ENCODE measurements at places on chromosomes 4 and X.

DNA sequence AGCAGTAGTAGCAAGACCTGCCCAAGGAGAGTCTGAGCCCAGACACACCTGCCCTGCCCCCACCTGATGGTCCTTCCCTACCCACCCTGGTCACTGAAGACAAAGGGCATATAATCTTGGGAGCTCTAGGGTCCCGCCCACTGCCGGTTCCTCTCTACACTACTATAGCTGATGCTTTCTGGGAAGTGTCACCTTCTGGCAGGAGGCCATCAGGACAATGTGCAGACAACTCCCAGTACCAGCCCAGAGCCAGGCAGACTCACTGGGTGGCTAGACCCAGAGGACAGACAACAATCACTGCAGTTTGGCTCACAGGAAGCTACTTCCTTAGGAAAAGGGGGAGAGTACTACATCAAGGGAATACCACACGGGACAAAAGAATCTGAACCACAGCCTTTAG is 312.7 kb downstream of the SPRY1 start:
- DNase-seq = no peak

- DNase-seq = no peak
Observed at GRCh38 chr4:171042989-171043524, 770.1 kb upstream of the GALNTL6 start.

- no peak for DNase-seq
Observed at GRCh38 chr4:145580906-145581305, 38.3 kb upstream of the MMAA start.

DNA sequence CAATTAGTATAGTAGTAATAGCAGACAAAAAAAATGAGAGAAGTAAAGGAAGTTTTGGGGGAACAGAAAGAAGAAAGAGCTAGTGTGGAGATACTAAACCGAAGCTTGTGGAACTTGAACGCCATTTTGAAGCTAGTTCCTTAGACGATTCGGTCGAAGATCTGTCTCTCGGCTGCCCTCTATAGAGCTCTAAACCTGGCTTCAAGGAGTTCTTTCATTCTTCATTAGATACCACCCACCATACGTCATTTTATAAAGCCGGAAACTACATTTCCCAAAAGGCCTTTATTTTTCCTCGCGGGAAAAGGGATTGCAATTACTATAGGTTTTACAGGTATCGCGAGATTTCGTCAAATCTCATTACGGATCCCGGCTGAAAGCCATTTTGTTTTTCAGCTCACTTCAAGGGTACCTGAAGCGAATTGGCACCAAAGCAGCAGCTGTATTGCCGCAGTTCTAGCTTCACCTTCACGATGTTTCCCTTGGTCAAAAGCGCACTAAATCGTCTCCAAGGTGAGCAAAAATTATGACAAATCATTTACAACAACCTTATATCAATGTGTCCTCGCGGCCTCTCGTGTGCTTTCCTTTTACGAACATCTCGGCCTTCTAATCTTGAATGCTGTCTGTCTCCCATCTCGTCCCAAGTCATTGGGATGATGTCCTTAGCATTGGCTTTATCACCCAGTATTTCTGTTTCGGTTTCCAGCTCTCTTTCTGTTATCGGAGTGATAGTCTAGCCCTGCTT is at the start of gene COX7B:
COX7B (plus strand) TSS at position 388 of the 748 bp plus-strand sequence; CDS start at position 474, 86 bp downstream.
- DNase-seq = peak; percentile 42

DNA sequence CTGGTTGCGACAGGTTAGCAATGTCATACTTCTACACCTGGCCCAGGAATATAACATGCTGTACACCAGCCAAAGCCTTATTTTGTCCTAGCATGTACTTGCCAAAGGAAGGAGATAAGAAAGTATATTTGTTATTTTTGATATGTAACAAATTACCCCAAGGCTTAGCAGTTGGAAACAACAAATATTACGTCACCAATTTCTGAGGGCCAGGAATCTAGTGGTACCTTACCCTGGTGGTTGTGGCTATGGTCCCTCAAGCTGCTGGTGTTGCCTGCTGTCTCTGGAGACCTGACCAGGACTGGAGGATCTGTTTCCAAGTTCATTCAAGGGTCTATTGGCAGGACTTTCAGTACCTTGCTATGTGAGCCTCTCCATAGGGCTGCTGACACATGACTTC is 135.5 kb upstream of the BANK1 start:
- DNase-seq = no peak

DNA sequence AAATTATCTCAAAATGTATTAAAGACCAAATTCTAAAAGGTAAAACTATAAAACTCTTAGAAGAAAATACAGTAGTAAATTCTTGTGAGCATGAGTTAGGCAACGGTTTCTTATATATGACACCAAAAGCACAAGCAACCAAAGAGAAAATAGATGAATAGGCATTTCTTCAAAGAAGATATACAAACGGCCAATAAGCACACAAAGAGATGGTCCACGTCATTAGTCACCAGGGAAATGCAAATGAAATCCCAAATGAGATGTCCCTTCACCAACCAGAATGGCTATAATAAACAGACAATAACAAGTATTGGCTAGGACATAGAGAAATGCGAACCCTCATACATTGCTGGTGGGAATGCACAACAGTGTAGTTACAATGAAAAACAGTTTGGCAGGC is 44.6 kb downstream of the RAB33A start:
- DNase-seq = no peak

GRCh38 chrX:47475476-47475875 is 7.5 kb downstream of the ZNF41 start:
- no peak for DNase-seq

- no peak for DNase-seq
Observed at GRCh38 chr4:172628263-172628662, 540.3 kb upstream of the GALNT7 start.

GRCh38 chrX:119398974-119399771 is at the start of gene SLC25A43:
SLC25A43 (plus strand) TSS chrX:119399336; CDS start chrX:119399404, 68 bp downstream.
- DNase-seq = no peak

DNA sequence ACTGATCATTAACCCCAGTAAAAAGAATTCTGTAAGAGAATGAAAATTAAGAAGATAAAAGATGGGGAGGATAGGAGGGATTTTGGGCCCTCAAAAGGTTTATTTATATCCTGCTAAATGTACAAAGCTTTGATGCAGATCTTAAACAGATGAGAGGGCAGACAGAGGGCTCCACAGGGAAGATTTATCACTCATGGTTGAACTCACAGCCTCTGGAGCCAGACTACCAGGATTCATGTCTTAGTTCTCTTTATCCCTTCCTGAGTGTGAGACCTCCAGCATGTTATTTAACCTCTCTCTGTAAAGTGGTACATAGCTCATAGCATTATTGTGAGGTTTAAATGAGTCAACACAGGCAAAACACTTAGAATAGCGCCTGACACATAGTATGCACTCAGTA is 74.4 kb downstream of the SOWAHB start:
- no peak for DNase-seq

GRCh38 chr4:77872723-77873445 is 10.3 kb downstream of the MRPL1 start:
- no peak for DNase-seq

All from activated CD8-positive, alpha-beta memory T cell treated with anti-CD3 and anti-CD28 coated beads for 4 hours (primary cell).